ENCODE measurements at places on chromosomes 2 and 18.

DNA sequence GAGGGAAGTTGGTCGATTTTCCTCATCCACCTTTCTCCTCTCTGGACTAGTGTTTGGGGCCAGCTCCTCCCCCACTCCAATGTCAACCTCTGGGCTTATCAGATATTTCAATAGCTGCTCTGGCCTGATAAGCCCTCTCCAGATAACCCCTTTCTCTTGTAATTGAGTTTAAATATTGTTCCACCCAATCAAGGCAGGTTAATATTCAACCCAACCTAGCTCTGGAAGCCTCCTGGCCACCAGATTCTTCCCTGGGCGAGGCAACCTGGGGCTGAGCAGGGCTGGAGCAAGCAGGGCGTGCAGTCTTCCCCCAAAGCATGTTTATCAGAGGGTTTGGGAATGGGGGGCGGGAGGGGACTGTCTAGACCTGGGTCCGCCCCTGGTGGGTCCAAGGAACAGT lies 73.8 kb downstream of the TFCP2L1 start:
- DNase-seq: no peak

- DNase-seq: peak; percentile 29
These were observed 45.3 kb upstream of the ROCK2 start for GRCh38 chr2:11389551-11390398.

DNA sequence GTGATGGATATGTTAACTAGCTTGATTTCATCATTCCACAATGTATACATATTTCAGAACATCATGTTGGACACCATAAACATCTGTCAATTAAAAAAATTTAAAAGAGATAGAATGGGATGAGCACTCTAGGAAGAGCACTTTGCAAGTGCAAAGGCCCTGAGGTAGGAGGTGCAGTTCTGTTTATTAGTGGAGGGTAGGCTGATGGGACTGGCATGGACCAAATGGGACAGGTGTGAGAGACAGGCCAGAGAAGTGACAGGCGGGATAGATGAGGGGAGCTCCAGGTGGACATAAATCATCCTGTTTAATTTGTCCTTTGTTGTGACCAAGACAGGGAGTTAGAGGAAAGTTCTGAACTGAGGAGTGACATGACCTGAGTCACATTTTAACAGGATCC lies 477.9 kb downstream of the TSN start:
- DNase-seq: no peak

DNA sequence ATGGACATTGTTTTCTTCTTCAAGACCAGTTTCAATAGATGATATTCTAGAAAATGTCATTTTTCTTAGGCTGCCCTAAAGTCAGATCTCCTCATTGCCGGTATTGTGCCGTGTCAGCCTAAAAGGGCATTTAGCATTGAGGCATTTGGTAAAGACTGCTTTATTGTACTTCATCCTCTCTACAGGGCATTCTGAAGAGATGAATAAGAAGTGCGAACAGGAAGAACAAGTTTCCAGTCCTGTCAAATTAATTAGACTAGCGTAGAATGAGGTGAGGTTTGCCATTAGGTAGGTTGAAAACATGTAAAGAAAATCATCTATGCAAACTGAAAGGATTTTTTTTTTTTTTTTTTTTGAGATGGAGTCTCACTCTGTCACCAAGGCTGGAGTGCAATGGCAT lies 60.6 kb downstream of the ETAA1 start:
- no peak for DNase-seq

DNA sequence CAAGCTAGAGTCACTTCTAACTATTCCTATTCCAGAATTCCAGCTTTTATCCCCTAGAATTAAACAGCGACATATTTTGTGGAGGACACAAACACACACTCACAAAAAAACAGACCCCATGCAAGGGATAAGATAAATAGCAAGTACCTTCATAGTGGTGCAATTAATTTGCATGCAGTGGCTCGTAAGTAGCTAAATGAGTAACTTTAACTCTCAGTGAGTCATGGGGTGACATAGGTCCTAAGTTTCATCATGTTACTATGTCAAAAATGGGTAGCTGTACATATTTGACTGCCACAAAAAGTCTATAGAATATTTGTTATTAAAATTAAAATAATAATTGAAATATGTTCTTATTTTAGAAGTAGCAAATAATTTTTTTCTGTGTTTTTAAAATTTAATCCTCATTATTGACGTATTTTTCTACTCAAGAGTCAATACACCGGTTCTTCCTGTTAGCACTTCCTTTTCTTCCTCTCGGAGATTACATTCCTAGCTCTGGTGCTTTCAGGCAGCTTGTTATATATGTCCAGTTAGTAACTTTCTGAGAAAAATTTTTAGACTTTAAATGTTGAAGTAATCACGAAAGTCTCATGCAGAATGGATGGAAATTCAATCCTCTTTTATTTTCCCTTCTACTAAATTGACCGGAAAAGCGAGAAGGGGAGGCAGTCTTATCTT lies 247.0 kb downstream of the KCNH7 start:
- no peak for DNase-seq

DNA sequence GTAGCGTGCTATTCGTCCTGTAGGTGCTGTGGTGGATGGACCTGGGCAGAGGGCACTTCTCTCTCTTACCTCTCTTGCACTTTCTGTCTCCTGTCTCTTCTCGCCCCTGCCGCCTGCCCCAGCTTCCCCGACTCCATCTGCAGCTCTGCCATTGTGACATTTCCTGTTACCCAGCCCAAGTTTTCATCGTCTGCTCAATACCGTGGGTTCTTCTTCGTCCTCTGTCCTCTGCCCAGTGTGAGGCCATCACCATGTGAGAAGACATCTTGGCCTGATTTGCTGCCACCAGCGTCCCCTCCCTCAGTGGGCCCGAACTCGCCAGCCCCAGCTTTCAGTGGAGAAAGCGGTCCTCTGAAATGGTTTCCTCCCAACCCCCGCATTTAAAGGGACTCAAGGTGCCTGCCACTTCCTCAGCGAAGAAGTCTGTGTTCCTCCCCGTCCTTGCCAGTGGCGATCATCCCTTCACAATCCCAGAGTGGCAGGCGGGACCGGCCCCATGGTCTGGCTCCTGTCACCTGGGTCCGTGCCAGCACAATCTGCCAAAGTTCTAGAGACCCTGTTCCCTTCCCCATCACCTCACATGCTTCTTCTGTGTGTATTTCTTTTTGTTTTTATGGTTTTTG lies 18.0 kb downstream of the TGOLN2 start:
- DNase-seq: no peak

- no peak for DNase-seq
These were observed 76.1 kb upstream of the CAVIN2 start for GRCh38 chr2:191922736-191923651.
